Daoy (cell line): ENCODE measurements at places on chromosomes 1 and 21. TPM values are rescaled to one million over a fixed set of nuclear protein-coding genes. Genes with fewer than 3 reads are reported as not detected.
A peak's percentile ranks its signal among the peaks of the same experiment; 100 is the strongest.

The SIPA1L2 gene
- 33.7 and 37.4 TPM in 2 replicates for total RNA-seq

The RUNX3 gene
- 5.5 and 5.6 TPM in 2 replicates for total RNA-seq

The JTB gene
- total RNA-seq = 216 and 291 TPM in 2 replicates

DNA sequence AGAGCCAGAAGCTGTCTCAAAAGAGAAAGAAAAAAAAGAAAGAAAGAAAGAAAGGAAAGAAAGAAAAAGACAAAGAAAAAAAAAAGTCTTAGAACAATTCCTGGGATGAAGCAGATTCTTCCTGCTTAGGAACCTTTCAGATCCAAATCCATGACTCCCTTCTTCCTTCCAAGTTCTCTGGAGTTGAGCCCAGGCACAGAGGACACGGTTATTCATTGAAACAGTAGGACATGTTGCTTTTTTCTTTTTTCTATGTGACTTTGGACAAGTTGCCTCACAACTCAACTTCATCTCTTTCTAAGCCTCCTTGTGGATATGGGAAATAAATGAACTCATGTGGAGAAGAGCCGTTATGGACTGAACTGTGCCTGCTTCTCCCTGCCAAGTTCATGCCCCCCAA lies 14.7 kb upstream of the TNFRSF8 start:
- DNase-seq = no peak

- peak; percentile 48 for DNase-seq
Observed at GRCh38 chr1:30087465-30087864, 635.9 kb downstream of the MATN1 start.
